ENCODE measurements at places on chromosomes 4 and X.

DNA sequence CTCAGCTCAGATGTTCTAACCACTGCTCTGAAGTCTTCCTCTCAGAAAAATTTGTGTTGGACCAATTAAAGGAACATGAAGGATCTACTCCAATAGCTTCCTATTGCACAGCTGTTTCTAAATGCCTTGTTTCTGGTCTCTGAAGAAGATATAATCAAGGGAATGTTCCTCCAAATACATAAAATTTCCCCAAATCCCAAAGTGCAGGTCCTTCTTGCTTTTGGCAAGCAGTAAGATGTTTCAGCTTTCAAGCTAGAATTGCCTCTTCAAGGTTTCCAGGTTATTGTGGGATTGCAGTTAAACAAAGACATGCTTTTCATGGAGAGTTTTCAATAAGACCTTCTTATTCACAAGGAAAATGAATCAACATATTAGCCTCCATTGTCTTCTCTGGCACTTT lies 574.5 kb upstream of the SLIT2 start:
- DNase-seq, result no peak

DNA sequence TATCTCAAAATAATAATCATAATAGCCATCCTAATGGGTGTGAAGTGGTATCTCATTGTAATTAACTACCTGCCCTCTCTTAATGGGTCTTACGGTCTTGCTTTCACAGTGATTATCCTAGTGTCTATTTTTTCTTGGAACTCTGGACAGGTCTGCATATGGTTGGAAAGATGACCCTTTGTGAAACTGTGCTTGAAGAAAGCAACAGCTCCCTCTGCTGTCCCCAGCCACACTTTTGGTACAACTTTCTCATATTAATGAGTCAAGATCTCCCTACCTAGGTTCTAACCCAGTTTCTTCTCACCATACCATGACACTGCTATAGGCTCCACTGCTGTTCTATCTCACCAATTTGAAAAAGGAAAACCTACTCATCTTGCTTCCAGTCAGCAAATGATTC lies 2.4 kb downstream of the TFDP3 start:
- DNase-seq, result no peak

DNA sequence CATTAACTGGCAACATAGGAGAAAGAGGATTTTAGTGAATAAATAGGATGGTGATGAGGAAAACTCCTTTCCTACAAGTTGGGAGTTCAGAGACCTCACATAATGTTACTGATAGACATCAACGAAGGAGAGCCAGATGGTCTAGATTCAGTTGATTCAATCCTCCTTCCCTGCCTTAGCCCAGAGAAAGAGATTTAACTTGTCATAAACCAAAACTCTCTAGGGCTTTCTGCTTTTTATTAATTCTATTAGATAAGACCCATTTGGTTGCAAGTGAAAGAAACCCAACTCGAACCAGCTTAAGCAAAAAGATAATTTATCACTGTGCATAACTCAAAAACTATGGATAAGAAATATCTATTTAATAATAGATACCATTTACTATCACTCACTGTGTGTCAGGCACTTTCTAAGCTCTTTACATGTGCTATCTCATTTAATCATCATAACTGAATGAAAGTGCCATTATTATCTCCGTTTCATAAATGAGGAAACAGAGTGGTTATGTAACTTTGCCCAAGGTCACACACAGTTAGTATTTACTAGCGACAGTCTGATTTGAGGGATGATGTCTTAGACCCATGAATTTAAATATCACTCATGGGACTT lies 4.3 kb upstream of the UNC5C start:
- no peak for DNase-seq

GRCh38 chrX:1300449-1300848 lies 31.8 kb downstream of the CSF2RA start:
- DNase-seq, result no peak

GRCh38 chr4:101345271-101345595 lies 2.1 kb downstream of the PPP3CA start:
- DNase-seq, result no peak

DNA sequence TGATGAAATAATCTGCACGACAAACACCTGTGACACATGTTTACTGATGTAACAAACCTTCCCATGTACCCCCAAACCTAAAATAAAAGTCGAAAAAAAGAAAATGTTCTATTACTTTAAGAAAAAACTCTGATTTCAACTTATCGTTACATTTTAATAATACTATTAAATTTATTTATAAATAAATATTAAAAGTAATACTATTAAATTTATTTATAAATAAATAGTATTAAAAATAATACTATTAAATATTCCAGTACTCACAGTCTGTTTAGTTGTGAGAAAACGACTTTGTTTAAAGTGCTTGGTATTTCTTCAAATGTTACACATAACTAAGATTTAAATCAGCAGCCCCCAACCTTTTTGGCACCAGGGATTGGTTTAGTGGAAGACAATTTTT lies 471.6 kb upstream of the PRKX start:
- no peak for DNase-seq
